Suppressor macrophage treated with lipopolysaccharide for 4 hours (primary cell): ENCODE measurements at places on chromosomes 13 and 19.

- DNase-seq = no peak
Measured at GRCh38 chr13:35797991-35798390, 321.5 kb upstream of the MAB21L1 start.

GRCh38 chr13:23175920-23176319 lies 4.9 kb upstream of the SGCG start:
- DNase-seq = peak; percentile 10

DNA sequence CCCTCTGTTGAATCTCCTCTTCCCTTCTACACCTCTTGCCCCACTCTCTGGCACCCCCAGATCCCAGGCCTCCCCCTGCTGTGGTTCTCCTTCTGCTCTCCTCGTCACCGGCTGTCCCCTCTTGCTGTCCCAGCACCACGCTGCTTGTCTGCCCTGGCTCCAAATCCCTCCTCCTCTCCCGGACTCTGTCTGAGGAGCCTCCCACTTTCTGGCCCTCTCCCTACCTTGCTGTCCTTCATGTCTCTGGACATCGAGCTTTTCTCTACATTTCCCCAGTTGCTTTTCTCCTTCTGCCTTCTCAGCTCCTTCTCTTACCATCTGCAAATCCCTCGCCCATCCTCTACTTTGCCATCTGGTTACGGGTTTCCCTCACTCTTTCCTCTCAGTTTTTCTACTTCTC lies 1.2 kb downstream of the ZNF347 start:
- DNase-seq = no peak

DNA sequence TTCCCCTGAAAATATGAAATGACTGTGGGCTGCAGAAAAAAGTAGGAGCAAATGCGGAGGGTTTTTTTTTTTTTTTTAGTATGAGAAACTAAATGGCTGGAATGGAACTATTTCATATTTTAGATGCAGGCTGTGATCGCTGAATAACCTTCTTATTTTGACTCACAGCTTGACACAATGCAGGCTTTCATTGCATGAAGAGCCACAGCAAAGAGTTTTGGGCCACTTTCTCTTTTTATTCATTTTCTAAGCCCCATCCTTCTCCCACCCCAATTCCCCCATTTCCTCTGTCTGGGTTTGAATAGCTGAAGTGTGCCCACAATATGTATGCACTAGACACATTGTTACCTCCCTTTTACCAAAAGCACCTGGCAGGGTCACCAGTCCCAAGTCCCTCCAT lies 125.9 kb downstream of the COG6 start:
- no peak for DNase-seq

DNA sequence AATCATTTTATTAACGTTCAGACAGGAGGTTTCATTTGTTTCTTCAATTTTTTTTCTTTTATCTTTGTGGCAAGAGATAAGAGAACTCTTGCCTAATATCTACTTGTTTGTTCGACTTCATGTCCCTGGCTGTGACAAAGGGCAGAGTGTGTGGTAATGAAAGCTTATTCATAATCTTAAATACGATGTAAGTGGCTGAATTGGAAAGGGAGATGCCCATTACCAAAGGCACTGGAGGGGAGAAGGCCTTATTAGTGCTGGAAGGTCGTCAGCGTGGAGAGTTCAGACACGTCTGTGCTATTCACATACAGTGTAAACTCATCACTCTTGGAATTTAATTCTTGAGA lies 54.0 kb downstream of the RFC3 start:
- no peak for DNase-seq

DNA sequence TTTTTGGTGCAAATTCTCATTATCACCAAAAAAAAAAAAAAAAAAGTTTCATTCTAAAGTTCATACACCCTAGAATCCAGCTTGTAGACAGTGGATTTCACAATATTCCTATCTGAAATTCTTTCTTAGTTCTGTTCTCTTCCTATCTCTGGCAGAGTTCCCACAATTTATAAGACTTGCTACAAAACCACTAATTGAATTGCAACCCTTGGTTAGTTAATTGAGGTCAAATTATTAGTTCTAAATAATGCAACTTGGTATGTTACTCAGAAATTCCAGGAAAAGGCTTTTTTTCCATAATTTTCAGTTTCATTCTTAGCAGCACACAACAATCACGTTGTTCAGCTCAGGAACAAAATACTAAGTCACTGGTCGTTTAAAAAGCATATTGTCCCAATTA lies 58.5 kb downstream of the SPATA13 start:
- DNase-seq = peak; percentile 15

DNA sequence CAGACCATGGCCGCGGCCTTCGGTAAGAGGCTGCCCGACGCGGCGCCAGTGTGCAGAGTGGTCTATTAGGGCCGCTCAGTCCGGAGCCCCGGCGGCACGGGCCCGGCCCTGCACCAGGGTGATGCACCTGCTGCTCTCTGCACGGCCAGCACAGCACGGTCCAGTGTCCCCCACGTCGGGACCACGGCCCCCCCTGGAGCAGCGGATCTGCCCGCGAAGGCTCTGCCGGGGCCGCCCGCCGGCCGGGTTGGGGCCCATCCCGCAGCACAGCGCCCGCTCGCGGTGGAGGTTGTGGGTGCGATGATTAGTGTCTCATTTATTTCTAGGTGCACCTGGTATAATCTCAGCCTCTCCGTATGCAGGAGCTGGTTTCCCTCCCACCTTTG lies 7.9 kb downstream of the PTBP1 start:
- DNase-seq = no peak

DNA sequence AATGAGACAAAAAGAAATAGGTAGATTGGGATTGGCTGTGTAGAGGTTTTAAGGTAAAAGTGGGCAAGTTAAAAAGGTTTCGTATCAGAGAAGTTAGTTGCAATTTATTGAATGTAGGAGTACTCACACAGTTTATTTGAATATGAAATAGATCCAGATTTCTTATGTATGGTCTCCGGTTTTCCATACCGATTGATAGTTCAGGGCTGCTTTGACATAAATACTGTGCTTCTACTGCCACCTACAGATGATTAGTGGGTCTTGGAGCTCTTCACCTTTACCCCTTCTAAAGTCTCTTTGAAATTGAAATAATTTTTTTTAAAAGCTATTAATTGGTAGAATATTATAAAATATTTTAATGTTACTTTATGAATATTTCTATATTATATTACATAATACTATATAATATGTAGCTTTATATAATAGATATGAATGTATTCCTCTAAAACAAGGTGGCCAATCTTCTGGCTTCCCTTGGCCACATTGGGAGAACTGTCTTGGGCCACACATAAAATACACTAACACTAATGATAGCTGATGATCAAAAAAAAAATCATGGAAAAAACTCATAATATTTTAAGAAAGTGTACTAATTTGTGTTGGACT lies 7.7 kb upstream of the GPR18 start:
- peak; percentile 65 for DNase-seq

DNA sequence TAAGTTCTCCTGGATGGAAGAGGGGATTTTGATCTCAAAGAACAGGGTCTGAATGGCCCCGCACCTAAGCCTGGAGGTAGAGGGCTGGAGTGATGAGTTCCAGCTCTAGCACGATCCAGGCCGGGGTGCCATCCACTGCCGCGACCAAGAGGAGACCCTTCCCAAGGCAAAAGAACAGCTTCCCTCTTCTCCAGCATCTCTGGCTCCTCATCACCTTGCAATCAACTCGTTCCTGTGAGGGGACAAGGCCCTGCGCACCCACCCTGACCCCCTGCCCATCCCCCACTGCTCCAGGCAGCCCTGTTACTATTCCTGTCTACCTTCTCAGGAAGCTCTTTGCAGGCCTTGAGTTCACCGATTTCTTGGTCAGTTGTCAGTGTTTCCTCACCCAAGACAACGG lies 17.8 kb downstream of the COL4A1 start:
- no peak for DNase-seq

- DNase-seq = no peak
Measured at GRCh38 chr13:71861769-71862458, 5.1 kb downstream of the DACH1 start.

DNA sequence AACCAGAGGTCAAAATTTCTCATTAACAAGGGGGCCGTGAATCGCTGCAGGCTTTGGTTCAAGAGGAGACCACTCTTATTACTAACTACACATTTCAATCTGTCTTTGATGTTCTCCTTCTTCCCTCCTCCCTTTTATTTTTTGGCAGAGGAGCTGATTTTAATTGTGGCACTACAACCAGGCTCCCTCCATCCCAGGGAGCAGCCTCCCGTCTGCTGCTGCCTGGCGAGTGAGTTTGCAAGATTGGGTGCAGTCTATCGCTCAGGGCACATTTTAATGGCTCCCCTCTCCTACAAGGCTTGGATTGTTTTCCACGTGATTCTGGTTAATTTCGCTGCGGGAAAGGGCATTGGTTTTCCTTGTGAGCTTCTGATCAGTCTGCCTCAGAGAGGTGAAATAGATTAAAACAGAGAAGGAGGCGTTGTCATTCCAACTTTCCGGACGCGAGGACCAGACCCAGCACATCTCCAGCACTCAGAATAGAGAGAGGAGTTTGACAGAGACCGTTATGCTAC lies 81.4 kb downstream of the KCTD15 start:
- DNase-seq = no peak

GRCh38 chr19:35601971-35602370 lies 10.6 kb upstream of the HAUS5 start:
- DNase-seq = no peak

GRCh38 chr19:36488846-36489117 lies 579 bp downstream of the ZNF566 start:
- peak; percentile 3 for DNase-seq

DNA sequence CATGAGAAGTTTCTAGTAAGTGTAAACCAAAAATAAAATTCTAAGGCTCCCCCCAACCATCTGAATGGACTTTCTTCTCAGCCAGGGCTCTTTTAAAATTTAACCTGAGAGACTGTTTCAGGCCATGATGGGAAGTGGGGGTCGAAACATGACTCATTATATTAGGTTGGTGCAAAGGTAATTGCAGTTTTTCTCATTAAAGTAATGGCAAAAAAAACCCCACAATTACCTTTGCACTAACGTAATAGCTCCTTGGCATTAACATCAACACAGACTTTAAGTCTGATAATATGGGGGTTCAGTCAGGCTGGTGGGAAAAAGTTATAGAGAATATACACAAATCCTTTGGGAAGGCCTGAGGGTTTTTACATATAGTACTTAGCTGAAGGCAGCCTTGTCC lies 9.4 kb upstream of the SPART start:
- DNase-seq = no peak

DNA sequence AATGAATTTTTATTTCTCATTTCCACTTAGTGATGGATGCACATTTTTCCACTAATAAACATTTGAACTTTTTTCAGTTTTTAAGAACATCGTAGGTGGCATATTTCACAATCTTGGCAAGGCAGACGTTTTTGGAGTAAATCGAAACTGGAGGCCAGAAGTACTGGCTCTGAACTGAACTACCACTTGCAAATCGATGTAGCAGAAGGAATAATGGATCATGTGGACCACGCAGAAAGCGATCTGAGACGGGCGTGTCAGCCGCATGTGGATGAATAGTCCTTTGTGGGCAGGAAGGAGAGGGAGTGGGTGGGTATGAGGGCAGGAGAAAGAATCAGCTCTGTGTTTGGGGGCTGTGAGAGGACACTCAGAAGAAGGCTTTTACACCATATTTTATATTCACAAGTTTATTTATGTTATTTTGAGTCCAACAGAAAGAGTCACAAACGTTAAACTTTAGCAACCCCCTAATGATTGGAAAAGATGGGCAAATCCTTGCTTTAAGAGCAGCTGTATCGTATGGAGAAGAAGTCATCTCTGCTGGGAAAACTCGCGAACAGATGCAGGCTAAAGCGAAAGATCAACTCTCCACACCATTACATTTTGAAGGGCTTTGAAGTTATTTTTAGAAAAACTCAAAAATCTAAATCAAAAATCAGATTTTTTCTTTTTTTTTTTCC lies 90.5 kb downstream of the COL4A2 start:
- DNase-seq = no peak

- peak; percentile 66 for DNase-seq
Measured at GRCh38 chr13:46640843-46641242, 87.9 kb downstream of the LRCH1 start.

DNA sequence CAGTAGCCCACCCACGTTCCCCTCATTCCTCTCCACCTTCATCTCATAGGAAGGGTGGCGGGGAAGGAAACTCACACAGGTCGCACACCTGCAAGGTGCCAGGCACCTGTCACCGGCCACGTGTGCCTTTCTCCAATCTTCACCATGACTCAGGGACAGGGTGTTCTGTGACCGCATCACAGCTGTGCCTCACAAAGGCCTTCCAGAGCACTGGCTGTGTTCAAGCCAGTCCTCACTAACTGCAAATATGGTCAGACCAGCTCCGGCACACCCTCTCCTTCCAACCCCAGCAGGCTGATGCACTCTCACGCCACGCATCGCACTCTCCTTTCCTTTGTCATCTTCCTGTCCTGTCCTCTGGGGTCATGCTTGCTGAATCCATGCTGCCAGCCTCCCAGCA lies 415.9 kb downstream of the IRS2 start:
- DNase-seq = no peak

DNA sequence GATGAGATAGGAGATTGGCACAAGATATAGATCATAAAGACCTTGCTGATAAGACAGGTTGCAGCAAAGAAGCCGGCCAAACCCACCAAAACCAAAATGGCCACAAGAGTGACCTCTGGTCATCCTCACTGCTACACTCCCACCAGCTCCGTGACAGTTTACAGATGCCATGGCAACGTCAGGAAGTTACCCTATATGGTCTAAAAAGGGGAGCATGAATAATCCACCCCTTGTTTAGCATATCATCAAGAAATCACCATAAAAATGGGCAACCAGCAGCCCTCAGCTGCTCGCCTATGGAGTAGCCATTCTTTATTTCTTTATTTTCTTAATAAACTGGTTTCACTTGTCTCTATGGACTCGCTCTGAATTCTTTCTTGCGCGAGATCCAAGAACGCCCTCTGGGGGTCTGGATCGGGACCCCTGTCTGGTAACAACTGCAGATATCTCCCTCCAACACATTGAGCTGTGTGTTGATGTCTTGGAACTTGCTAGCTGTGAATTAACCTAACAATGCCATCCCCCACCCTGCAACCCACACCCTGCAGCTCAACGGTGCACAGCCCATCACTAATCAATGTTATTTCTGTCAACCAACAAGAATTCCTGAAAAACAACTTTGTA lies 27.1 kb upstream of the GRTP1 start:
- DNase-seq = no peak

DNA sequence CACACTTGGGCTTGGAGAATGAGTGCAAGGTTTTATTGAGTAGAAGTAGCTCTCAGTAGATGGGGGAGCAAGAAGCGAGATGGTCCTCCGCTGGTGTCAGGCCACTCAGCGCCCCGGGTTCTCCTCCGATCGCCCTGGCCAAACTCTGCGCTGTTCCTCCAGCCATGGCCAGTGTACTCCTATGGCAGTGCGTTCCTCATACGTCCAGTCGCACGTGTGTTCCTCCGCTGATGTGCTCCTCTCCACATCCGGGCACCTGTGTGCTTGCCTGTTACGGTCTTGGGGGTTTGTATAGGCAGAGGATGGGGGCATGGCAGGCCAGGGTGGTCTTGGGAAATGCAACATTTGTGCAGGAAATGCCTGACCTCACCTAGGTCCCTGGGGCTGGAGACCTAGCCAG lies 1899.4 kb downstream of the PCDH9 start:
- DNase-seq = no peak

- DNase-seq = no peak
Measured at GRCh38 chr13:109810761-109811510, 24.6 kb upstream of the IRS2 start.
